ENCODE measurements at places on chromosomes 5 and 9.
A peak's percentile ranks its signal among the peaks of the same experiment; 100 is the strongest.

GRCh38 chr5:160797020-160797419, 55.0 kb downstream of the ATP10B start:
- no peak for DNase-seq

DNA sequence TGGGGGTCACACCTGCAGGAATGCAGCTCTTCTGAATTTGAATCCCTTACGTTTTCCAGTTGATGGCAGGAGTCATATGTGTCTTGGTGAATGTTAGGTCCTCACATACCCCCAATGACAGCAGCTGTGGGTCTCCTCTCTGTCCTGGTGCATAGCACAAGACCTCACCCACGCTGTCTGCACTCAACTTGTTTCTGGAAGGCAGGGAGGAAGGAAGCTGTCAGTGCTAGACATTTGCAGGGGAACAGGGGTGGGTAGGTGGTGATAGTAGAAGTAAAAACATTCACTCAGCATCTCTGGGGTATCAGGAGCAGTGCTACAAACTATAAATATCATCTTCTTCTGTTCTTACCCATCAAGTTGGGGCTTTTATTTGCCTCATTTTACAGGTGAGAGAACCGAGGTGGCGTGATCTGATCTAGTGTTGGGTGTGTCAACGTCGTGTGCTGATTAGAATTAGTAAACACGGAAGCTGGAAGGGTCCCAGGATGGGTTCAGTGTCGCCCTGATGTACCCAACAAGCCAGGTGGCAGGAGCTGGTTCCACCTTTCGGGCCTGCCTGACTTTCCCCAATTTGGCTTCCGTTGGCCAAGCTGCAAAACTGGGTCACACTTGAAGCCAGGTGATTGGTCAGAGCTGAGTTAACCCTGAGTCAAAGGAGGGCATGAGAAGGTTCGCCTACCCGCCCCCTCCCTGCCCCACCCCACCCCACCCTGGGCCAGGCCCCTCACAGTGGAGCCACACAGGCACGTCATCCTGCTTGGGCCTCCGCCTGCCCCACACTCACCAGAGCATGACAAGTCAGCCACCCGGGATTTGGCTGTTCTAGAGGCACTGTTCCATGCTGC, 15.8 kb downstream of the ERGIC1 start:
- DNase-seq = no peak

- DNase-seq = no peak
Observed at GRCh38 chr9:134936346-134937163, 18.8 kb upstream of the FCN1 start.

- no peak for DNase-seq
Observed at GRCh38 chr5:111127453-111128195, 35.5 kb downstream of the WDR36 start.

GRCh38 chr9:137456061-137456863, 2.9 kb downstream of the NSMF start:
- no peak for DNase-seq

DNA sequence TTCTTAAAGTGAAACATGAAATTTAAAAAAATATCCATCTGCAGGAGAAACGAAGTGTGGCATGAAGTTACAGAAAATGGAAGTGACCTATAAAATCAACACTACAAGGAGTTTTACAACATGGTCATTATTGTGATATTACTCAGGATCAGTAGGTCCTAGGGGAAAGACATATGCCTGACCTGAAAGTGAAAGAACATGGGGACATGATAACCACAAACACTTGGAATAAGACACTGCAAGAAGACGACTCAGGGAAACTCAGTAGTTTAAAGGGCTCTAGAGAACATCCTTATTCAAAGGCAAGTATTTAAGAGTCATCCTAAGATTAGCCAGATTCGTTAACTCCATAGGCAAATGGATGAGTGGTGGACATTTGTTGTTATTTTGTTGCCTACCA, 19.9 kb upstream of the LPAR1 start:
- no peak for DNase-seq

GRCh38 chr5:92283521-92283920, 900.4 kb upstream of the ARRDC3 start:
- no peak for DNase-seq

- no peak for DNase-seq
Observed at GRCh38 chr5:88060194-88060593, 208.5 kb downstream of the TMEM161B start.

DNA sequence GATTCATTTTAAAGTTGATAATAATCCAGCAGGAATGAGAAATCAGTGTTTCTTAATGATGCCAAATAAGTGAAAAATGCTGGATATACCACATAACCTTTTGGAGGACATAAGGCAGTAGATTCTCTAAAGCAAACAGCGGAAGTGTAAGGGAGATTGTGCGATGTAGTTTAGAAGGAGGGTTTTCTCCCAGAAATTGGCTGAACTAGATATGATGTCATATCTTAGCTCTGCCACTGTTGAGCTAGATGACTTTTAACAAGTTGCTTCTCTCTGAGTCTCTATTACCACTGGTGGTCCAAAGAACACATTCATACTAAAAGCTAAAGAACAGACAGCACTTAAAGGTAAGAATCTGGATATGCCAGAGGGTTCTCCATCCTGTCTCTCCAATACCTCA, 107.0 kb downstream of the NR6A1 start:
- DNase-seq = no peak

DNA sequence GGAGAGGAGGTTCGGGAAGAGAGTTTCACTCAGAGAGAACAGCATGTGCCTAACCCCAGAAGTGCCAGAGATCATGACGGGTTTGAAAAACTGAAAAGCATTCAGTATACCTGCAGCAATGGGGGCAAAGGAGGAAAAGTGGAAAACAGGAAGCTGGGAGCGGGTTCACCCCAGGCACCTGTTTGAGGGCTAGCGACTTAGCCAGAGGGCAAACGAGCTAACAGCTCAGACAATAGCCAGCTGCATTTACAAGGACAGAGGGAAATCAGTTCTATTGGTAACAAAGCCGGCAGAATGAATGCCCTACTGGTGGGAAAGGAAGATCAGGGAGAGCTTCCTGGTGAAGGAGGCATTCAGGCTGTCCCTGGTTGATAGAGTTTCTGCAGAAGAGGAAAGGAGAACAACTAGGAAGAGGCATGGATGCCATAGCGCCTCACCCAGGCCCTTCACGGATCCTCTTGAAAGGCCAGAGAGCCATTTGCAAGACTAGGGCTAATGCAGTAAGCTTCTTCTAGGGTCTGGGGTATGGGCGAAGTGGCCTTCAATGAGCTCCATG, 141.7 kb upstream of the ADRA1B start:
- DNase-seq = no peak

GRCh38 chr5:142796492-142797109, 26.4 kb downstream of the ARHGAP26 start:
- DNase-seq = no peak

- DNase-seq = no peak
Observed at GRCh38 chr9:69155341-69156030, 18.6 kb upstream of the TJP2 start.

GRCh38 chr9:134989206-134990065, 71.7 kb upstream of the FCN1 start:
- DNase-seq = no peak

DNA sequence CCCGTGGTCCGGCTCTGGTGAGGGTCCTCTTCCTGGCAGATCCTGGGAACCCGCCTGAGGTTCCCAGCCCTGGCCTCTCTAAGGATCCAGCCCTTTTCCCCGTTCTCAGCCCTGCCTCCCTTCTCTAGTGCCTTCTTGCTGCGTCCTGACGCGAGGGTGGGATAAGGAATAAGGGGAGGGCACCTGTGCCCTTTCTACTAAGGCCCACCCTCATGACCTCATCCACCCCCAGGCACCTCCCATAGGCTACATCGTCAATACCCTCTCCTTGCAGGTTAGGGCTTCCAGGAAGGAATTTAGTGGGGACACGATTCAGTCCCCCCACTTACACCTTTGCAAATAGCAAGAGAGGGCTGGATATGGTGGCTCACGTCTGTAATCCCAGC, 10.7 kb upstream of the DIPK1B start:
- DNase-seq = no peak

DNA sequence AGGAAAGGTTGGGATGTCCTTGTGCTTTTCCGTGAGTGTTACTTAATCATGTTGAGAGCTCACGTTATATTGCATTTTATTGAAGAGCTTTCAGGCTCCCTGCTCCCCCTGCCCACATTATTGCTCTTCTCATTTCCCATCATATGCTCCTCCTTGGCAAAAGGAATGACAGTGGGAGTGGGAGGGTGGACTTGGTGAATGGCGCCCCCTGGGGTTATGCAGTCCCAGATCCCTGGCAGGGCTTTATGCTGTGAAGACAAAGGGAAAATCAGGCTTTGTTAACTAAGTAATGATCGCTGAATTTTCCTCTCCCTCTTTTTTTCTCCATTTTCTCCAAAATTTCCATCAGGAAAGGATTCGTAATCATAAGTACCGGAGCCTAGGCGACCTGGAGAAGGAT, 166.6 kb downstream of the SMARCA2 start:
- peak; percentile 62 for DNase-seq

GRCh38 chr9:126945682-126946081, 31.1 kb downstream of the RALGPS1 start:
- DNase-seq = no peak

DNA sequence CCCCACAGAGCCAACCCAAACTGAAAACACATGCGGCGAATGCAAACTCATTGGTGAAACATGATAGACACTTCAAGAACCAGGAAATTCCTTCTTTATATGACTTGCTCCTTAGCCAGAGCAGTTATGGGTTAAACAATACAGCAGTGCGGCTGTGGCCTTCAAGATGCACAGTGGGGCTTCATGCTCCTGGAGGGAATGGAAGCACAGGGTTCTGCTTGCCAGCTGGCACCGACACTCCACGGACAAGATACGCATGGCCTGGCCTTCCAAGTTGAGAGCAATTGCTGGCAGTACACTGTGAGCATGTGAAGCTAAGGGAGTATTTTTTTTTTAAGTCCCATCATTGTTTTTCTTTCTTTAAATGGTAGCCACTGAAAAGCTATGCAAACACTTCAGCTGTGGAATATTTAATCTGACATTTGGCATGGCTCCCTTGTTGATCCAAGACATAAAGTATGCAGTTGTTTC, 451.6 kb upstream of the CD180 start:
- DNase-seq = no peak

DNA sequence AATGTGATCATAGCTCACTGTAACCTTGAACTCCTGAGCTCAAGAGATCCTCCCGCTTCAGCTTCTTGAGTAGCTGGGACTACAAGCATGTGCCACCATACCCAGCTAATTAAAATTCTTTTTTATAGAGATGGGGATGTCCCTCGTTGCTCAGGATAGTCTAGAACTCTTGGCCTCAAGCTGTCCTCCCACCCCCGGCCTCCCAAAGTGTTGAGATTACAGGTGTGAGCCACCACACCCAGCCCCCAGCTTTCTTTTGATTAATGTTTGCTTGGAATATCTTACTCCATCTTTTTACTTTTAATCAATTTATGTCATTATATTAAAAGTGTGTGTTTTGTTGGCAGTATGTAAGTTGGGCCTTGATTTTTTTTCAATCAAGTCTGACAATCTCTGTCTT, 59.4 kb upstream of the EXOC3 start:
- DNase-seq = no peak

GRCh38 chr5:110034056-110034600, 344.4 kb downstream of the MAN2A1 start:
- DNase-seq = no peak

DNA sequence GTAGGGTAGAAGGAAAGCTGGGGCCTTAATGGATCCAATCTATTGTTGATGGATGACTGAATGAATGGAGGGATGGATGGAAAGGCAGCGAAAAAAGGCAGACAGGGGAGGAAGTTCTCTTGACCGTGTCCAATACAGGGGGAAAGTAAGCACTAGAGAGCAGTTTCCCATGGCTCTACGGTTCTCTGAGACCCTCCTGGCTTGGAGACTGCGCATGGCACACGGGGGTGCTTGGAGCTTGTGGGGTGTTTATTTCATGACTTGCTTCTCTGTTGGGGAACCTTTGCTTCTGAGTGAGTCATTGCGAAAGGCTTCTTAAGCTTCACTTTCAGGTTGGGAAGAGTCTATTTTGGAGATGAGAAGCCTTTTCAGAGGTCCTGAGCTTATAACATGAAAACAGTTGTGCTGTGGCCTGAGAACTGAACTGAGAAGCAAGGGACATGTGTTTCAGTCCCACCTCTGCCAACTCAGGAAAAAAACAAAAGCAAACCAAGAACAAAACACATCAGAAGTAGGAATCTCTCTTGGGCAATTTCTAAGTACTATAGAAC, 12.8 kb upstream of the TEX48 start:
- DNase-seq = peak; percentile 84

- no peak for DNase-seq
Observed at GRCh38 chr5:1252681-1253080, 27.5 kb downstream of the SLC6A18 start.

DNA sequence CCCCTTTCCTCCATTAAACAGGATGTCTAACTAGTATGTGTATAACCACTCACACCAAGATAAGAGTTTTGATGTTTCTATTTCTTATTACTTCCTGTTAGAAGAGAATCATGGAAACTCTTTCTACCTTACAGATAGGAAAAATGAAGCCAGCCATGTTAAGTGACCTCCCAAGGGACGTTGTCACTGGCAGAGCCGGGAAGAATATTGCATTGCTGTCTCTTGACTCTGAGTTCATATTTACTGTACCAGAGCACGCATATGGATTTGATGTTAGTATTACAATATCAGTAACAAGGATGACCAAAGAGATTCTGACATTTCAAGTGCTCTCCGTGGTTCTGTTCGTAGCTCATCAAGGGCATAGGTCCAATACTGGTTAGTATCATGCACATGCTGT, 12.5 kb upstream of the C5orf63 start:
- DNase-seq = no peak

- no peak for DNase-seq
Observed at GRCh38 chr5:89706731-89707130, 702.8 kb downstream of the CETN3 start.

- DNase-seq = no peak
Observed at GRCh38 chr5:68924481-68925145, 169.2 kb upstream of the SLC30A5 start.

DNA sequence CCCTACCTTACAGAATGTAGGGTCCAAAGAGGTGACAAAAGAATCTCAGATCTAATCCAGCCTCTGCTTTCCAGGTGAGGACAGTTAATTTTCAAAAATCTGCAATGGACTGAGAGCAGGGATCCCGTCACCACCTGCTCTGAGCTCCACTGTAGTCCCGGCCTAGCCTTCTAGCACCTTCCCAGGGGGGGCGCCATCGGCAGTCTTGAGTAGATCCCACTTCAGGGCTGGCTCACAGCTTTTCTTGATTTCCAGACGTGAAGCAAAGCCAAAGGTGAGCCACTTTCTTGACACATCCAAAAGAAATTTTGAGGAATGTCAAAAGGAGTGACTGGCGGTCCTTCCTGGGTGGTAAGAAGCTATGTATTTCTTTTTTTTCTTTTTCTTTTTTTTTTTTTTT, 114.1 kb downstream of the SYK start:
- peak; percentile 73 for DNase-seq

GRCh38 chr5:148474025-148474511, 90.3 kb downstream of the FBXO38 start:
- no peak for DNase-seq

Data from activated CD4-positive, alpha-beta T cell treated with anti-CD3 and anti-CD28 coated beads, Interleukin-2, amount 10 ng/mL, durations not matched to agents 24 days and 14 days (primary cell).